CD14-positive monocyte (primary cell): ENCODE measurements at places on chromosomes 11 and 22. TPM values are rescaled to one million over a fixed set of nuclear protein-coding genes. Genes with fewer than 3 reads are reported as not detected.

DNA sequence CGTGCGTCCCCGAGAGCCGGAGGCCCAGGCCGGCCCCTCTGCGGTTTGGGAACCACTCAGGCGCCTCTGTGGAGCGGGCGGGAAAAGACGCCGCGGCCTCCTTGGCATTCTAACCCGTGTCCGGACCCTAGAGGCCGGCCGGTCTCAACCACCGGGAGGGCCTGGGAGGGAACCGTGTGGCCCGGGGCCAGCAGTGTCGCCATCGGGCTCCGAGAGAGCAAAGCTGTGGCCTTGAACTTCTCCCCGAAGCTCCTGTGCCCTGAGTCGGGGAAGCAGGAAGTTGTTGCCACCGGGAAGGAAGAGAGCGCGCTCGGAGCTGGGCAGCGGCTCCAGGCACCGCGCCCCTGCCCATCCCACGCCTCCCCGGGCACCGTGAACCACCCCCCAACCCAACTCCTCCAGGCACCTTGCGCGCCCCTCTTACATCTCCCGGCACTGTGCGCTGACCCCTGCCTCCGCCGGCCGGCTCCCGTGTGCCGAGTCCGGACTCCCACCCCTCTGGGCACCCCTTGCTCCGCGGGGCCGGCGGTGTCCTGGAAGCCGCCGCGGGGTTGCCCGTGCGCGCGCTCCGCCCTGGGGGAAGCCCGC is 80.0 kb upstream of the PPARA start:
- peaks cover 72% of the 10 kb centered on the region for H3K4me1 ChIP-seq

- H3K4me1 ChIP-seq = no peaks in the 10 kb centered on the region
- H3K27ac ChIP-seq = no peak overlapping the region
- no peaks in the 10 kb centered on the region for H3K27me3 ChIP-seq
- no peak for DNase-seq
Measured at GRCh38 chr11:132909021-132909606, 623.2 kb downstream of the OPCML start.

DNA sequence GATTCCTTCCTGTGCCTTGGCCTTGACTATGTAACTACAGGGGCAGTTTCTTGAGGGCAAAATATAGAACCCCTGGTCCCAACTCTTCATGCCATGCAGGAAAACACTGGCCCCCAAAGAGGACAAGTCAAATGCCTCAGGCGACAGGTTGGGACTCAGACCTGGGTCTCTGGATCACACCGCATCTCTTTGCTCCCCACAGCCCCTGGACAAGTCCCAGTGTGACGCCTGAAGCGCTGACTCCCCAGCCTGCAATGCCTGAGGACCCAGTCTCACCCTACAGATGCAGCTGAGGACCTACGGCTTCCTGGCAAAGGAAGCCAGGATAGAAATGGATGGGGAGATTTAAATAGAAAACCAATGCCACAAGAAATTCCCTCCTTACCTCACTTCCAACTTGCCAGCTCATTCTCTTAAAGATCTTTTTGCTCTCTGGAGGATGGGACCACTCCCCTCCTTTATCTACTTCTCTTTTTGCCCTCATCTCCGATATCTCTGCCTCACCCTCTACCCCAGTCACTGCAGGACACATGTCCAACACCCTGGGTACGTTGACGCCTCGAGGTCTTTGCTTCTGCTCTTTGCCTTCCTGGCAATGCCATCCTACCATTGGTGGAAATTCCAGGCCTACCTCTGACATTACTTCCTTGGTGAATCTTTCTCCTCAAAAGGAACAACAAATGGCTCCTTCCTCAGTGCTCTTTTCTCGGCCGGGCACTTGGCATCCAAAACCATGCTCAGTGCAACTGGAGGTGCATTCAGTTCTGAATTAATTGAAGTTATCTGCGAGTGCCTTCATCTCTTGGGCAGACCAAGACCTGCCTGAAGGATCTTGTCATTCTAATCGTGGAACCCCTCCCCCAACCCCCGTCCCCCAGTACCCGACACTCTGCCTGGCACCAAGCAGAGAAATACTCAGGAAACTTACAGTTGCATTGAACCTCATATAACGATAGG is 2.0 kb upstream of the PRDM11 start:
- no peak overlapping the region for H3K27ac ChIP-seq
- H3K27me3 ChIP-seq = peaks cover 27% of the 10 kb centered on the region
- DNase-seq = no peak
- H3K4me1 ChIP-seq = peaks cover 19% of the 10 kb centered on the region

DNA sequence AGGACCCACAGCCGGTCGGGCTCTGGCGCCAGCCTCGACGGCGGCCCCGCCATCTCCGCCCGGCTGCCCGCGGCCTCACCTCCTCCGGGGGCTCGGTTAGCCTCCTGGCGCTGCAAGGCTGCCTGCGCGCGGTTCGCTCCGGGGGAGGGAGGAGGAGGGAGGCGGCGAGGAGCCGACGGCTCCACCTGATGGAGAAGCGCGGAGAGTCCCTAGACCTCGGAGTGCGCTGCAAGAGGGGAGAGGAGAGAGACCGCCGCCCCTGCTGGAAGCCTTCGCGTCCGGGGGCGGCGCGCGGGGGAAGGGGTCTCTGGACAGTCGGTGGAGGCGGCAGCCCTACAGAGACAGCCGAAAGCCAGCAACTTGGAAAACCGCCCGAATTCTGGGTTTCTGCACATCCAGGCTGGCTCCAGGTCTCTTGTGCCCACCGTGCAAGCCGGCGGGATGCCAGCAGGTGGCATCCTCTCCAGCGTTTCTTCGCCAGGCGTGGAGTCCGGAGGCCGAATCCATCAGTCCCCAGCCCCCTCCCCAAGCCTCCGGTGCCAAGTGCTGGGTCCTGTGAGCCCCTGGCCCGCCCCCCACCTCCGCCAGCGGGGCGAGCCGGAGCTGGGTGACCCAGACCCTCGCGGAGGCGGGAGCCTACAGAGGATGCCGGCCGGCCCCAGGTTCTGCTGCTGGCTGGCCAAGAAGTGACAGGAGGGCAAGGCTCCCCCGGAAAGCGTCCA is 2.9 kb upstream of the KIRREL3 start:
- no peaks in the 10 kb centered on the region for H3K4me1 ChIP-seq
- no peak overlapping the region for H3K27ac ChIP-seq
- no peak overlapping the region for H3K4me3 ChIP-seq
- H3K36me3 ChIP-seq = no peaks in the 10 kb centered on the region
- H3K27me3 ChIP-seq = peaks cover 75% of the 10 kb centered on the region
- DNase-seq = no peak

- no peak for DNase-seq
- no peak overlapping the region for H3K4me3 ChIP-seq
- H3K27ac ChIP-seq = no peak overlapping the region
- no peaks in the 10 kb centered on the region for H3K36me3 ChIP-seq
- H3K27me3 ChIP-seq = no peaks in the 10 kb centered on the region
Measured at GRCh38 chr11:100902454-100903141, 215.5 kb downstream of the ARHGAP42 start.

GRCh38 chr11:114713756-114714155 is 35.4 kb downstream of the NXPE2 start:
- no peaks in the 10 kb centered on the region for H3K4me1 ChIP-seq
- no peaks in the 10 kb centered on the region for H3K36me3 ChIP-seq
- H3K27ac ChIP-seq = no peak overlapping the region
- no peaks in the 10 kb centered on the region for H3K27me3 ChIP-seq
- no peak overlapping the region for H3K4me3 ChIP-seq

- no peaks in the 10 kb centered on the region for H3K27me3 ChIP-seq
- H3K36me3 ChIP-seq = no peaks in the 10 kb centered on the region
- no peak overlapping the region for H3K4me3 ChIP-seq
- peaks cover 40% of the 10 kb centered on the region for H3K4me1 ChIP-seq
Measured at GRCh38 chr22:43007519-43008102, 7.3 kb downstream of the PACSIN2 start.

GRCh38 chr11:124085583-124085982 is 29.7 kb upstream of the VWA5A start:
- no peak overlapping the region for H3K27ac ChIP-seq
- no peak overlapping the region for H3K4me3 ChIP-seq
- H3K4me1 ChIP-seq = no peaks in the 10 kb centered on the region
- no peak for DNase-seq

DNA sequence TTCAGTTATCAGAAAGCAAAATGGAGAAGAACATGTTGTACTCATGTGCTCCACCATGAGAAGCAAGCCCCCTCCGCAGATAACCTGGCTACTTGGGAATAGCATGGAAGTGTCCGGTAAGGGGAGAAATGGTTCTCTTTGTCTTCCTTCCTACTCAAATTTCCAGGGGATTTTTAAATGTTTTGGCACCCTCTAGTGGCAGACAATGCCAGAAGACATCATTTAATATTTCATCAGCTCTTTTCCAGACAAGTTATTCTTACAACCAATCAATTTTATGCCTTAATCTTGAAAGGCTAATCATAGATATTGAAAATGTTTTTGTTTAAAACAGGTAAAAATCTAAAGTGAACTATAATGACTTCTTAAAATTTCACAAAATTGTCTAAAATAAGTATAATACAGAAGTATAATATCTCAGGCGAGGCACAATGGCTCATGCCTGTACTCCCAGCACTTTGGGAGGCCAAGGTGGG is 15.7 kb downstream of the CRTAM start:
- peaks cover 46% of the 10 kb centered on the region for H3K4me1 ChIP-seq
- no peak overlapping the region for H3K4me3 ChIP-seq
- peak; percentile 71 for DNase-seq
- no peaks in the 10 kb centered on the region for H3K27me3 ChIP-seq

DNA sequence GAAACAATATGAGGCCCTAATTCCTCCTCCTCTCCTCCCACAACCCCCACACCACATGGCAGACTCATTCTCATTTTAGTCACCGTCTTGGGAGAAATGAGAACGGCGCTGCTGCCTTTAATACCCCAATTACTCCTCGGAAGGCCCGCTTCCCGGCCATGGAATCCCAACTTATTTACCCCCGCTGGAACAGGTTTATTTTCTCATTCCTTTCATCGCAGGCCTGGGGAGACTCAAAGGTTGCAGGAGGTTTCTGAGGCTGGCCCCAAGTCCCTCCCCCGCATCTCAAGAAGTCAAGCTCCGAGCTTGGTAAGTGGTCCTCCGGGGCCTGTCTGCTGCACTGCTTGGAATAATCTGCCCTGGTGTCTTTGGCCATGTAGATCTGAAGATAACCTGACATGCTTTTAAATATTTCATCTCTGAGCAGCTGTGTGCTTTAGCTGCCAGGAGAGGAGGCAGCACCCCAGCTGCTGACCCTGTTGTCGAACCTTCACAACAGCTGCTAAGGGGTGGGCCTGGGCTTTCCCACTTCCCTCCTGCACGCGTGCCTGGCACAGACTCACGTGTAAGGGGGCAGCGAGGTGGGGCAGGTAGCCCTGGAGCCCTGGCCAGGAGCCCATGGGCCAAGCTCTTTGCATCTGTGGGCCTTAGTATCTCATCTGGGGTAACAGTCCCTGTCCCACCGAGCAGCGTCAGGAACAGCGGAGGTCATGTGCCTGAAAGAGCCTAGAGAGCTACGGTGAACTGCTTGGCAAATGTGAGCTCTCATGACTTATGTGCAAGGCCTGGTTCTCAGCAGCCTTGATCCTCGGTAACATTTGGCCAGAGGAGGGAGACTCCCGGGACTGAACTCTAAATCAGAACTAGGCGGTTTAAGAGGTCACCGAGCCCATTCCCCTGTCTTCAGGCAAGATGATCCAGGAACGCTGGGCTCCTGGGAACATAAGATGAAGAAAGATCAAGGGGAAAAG is 164.6 kb downstream of the ST3GAL4 start:
- H3K36me3 ChIP-seq = no peaks in the 10 kb centered on the region
- H3K4me1 ChIP-seq = no peaks in the 10 kb centered on the region
- no peak for DNase-seq
- no peak overlapping the region for H3K4me3 ChIP-seq
- no peaks in the 10 kb centered on the region for H3K27me3 ChIP-seq
- H3K27ac ChIP-seq = no peak overlapping the region

The ELFN2 gene
- polyA plus RNA-seq = 0.01 TPM in 2 replicates

The OR10G6 gene
- polyA plus RNA-seq = not detected

The BRD1 gene
- 0.61 TPM for polyA plus RNA-seq

The KRTAP5-2 gene
- not detected in 2 replicates for polyA plus RNA-seq

DNA sequence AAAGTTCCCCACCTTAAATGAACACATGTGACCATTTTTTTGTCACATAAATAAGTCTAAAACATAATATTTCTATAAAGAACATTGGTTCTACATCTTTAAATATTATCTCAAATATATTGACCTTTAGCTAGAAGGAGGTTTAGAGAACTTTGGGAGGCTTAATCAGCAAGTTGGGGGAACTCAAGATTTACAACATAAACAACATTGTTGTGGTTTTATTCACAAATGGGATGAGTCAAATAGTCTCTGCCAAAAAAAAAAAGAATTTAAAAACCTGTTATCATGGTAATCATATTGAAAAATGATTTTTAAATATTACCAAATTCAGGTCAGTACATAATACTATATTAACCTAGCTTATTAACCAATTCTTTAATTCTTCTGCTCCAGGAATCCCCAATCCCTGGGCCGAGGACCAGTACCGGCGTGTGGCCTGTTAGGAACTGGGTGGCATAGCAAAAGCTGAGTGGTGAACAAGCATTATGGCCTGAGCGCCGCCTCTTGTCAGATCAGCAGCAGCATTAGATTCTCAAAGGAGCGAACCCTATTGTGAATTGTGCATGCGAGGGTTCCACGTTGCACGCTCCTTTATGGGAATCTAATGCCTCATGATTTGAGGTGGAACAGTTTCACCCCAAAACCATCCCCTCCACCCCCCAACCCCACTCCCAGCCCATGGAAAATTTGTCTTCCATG is 98.2 kb downstream of the RDX start:
- no peaks in the 10 kb centered on the region for H3K36me3 ChIP-seq
- DNase-seq = no peak
- H3K4me1 ChIP-seq = no peaks in the 10 kb centered on the region
- H3K27me3 ChIP-seq = no peaks in the 10 kb centered on the region

The TMPRSS6 gene
- polyA plus RNA-seq = not detected

DNA sequence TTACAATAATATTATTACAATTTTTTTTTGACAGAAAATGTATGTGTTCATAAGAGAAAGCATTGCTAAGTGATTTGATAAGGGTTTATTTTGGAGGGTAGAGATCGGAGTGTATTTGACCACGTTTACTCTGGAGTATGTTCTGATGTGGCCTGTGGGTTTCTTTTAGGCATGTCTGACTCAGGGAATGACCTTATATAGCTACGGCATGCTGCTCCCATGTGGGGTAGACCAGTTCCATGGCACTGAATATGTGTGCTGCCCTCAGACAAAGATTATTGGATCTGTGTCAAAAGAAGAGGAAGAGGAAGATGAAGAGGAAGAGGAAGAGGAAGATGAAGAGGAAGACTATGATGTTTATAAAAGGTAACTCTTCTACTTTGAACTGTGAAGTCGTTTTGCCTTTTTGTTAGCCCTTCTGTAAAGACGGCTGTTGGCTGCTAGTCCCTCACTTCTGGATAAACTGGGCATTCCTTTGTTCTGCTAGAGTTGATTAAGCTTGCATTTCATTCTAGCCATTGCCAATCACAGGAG is 38.1 kb upstream of the ST14 start:
- no peaks in the 10 kb centered on the region for H3K27me3 ChIP-seq
- peak overlapping the region; percentile 91 for H3K27ac ChIP-seq
- peaks cover 93% of the 10 kb centered on the region for H3K4me1 ChIP-seq

- H3K27ac ChIP-seq = no peak overlapping the region
- no peak for DNase-seq
- H3K27me3 ChIP-seq = no peaks in the 10 kb centered on the region
- no peaks in the 10 kb centered on the region for H3K4me1 ChIP-seq
Measured at GRCh38 chr11:77026743-77027142, 7.5 kb upstream of the B3GNT6 start.

The FREY1 gene
- polyA plus RNA-seq = not detected

GRCh38 chr22:25051073-25051472 is 98.6 kb downstream of the KIAA1671 start:
- peaks cover 4% of the 10 kb centered on the region for H3K4me1 ChIP-seq
- H3K4me3 ChIP-seq = no peak overlapping the region
- no peak overlapping the region for H3K27ac ChIP-seq

The ANO5 gene
- 1.1 TPM for polyA plus RNA-seq
